Inflammatory macrophage (primary cell): ENCODE measurements at places on chromosomes 11 and 22.

DNA sequence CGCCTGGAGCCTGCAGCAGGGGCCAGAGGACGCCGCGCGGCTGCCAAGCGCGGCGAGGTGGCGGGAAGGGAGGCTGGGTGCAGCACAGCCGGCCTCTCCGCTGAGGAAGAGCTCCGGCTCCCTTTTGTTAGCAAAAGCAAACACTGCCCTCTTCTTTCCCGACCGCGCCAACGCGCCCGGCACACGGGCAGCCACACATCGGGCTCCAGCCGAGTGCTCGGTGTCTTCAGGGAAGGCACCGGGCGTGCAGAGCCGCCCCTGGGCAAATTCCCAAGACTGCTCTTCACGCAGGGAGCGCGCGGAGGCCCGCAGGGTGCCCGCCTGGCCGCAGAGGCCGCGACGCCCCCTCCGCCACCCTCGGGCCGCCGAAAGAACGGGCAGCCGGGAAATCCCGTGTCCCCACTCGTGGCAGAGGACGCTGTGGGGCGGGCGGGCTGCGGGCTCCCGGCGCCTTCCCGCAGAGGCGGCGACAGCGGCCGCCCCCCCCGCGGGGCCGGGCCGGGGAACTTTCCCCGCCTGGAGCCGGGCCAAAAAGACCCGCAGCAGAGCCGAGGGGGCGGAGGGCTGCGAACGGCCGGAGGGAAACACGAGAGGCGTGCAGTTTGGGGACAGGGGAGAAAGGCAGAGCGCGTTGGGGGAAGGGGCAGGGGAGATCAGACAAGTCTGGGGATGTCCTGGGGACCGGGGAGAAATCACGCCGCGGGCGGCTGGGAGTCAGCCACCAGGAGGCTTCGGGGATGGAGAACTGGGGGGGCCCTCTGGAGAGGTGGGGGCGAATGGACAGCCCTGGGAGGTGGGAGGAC lies 931 bp downstream of the CADM1 start:
- DNase-seq, result peak; percentile 34

DNA sequence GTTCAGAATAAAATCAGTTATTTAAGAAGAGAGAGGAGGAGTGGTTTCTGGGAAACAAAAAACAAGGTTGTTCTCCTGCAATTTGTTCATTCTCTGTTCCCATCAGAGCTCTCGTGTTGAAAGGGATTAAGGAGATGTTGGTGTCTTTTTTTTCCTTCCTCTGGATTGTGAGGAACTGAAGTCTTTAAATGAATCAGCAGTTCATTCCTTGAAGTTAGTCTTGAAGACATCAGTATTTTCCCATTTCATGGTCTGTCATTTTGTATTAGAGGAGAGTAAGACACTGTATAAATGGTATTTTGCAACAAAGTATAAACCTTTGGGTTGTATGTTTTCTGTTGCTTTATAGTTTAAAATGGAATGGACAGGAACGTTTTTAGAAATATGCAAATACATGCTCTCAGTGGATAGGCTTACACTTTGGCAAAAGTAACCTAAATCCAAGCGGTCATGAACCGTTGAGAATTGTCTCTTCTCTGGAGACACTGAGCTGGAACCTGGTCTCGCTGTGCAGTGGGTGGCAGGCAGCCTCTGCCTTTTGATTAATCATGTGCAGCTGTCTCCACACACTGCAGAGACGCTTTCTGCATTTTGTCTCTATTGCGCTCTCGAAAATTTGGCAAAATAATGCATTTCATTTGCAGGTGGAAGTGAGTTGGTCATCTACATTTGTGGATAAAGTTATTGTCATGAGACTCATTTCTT lies 33.0 kb downstream of the SAMM50 start:
- DNase-seq, result no peak

DNA sequence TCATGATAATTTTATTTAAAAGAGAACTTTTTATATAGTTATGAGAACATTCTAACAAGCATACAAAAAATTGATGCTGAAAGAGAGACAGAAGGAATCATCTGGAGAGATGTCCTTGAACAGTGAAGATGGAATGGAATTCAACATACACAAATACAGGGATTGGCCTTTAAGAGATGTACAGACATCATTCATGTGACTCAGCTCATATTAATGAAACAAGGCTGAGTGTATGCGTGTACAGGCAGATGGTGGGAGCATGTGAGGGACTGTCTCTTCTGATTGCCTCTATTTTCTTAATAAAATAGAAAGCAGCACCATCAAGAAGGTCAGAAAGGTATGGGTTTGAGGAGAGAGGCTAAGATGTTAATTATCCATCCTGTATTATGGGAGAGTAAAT lies 793.3 kb downstream of the CNTN5 start:
- no peak for DNase-seq

- no peak for DNase-seq
Measured at GRCh38 chr11:43948341-43949225, 6.1 kb downstream of the C11orf96 start.

DNA sequence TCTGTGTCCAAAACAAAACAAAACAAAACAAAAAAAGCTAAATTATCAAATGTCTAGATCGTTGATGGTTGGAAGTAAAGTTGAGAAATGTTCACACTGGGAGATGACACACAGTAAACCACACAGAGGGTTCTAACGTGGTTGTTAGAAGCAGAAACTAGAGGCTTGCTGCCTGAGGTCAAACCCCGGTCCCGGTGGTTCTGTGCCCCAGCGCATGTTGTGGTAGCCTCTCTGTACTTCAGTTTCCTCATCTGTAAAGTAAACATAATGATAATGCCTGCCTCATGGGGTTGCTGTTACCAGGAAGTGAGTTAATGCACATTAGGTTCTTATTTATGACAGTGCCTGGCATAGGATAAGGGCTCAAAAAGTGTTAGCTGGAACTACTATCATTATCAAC lies 33.4 kb downstream of the PPARA start:
- peak; percentile 8 for DNase-seq

DNA sequence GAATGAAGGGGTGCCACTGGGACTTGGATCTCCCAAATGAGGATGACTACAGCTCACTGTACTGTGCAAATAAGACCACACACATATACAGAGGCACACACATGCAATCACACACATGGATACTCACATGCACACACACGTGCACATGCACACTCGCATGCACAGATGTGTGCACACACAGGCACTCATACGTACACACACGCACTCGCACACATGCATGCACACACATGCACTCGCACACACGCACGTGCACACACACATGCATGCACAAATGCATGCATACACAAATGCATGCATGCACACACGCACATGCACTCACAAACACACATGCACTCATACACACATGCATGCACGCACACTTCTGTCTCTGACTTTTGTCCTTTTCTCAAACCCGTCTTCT lies 36.0 kb downstream of the TECTA start:
- DNase-seq, result no peak

DNA sequence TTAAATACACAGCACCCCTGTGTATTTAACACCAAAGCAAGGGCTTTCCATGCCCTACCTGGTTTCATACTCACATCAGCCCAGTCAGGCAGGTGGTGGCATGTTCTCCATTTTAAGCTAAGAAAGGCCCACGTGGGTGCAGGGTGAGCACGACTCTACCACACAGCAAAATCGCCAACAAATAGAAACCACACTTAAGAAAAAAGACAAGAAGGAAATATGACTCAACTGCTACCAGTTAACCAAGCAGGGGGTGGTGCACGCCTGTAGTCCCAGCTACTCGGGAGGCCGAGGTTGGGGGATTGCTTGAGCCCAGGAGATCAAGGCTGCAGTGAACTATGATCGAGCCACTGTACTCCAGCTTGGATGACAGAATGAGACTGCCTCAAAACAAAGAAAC lies 35.2 kb upstream of the TFIP11 start:
- no peak for DNase-seq

GRCh38 chr11:2277008-2277346 lies 6.6 kb upstream of the ASCL2 start:
- no peak for DNase-seq

- DNase-seq, result no peak
Measured at GRCh38 chr11:4677948-4678347, 19.7 kb downstream of the OR51E2 start.

GRCh38 chr22:19636696-19637407 lies 77.5 kb upstream of the SEPTIN5 start:
- no peak for DNase-seq
